ENCODE measurements at places on chromosomes 16 and 17.

- DNase-seq = no peak
Measured at GRCh38 chr16:26453215-26453614, 613.5 kb upstream of the C16orf82 start.

GRCh38 chr16:11744075-11744470 lies 1.4 kb upstream of the TXNDC11 start:
- no peak for DNase-seq

DNA sequence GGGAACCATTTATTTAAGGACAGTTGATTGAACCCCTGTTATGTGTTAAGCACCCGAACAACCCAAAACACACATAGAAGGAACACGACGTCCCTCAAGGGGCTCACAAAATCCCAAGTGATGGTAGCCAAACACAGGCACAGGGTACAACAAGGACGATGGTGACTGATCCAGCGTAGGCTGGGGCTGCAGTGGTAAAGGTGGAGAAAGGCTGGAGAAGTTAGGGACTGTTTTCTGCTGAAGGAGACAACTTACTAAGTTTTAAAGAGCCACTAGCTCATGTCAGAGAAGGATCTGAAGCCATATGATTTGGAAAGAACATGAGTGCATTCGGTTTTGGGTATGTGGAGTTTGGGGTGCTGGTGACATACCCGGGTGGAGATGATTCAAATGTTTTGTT lies 229.6 kb upstream of the TNRC6C start:
- DNase-seq = no peak

DNA sequence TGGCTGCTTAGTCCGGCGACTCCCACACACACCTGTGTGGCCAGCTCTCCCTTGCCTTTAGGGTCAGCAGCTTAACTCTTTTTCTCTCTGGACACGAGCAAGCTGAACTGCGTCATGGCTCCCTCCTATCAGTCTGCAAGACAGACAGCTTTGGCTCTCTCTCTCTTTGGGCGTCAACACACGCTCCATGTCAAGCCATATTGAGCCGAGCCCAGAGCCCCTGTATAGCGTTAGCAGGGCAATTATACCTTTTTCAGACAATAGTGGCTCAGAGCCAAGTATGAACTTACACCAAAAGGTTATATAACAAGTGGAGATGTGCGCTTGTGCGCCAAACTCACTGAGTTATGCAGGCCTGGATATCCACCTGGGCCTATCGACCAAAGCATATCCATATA lies 34.8 kb upstream of the APPBP2 start:
- no peak for DNase-seq

GRCh38 chr16:29705030-29705429 lies 26.1 kb downstream of the QPRT start:
- DNase-seq = no peak

- no peak for DNase-seq
Measured at GRCh38 chr17:57282296-57282695, 26.0 kb downstream of the MSI2 start.

- no peak for DNase-seq
Measured at GRCh38 chr17:79940459-79941087, 95.1 kb downstream of the TBC1D16 start.

DNA sequence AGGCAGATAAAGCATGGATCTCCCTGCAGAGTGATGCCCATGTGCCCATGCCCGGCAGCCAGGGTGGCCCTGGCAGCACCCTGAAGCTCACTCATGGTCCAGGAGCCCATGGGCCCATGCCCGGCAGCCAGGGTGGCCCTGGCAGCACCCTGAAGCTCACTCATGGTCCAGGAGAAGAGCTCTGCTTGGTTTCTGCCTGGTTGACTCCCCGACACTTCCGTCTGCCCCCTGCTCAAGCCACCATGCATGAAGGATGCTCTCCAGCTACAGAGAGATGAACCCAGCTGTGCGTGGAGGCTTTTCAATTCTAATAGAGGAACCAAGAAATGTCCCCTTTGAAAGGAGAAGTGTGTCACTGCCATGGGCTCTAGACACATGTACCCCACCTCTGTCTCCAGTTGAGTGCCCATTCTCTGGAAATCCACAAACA lies 8.7 kb downstream of the CCL17 start:
- no peak for DNase-seq

DNA sequence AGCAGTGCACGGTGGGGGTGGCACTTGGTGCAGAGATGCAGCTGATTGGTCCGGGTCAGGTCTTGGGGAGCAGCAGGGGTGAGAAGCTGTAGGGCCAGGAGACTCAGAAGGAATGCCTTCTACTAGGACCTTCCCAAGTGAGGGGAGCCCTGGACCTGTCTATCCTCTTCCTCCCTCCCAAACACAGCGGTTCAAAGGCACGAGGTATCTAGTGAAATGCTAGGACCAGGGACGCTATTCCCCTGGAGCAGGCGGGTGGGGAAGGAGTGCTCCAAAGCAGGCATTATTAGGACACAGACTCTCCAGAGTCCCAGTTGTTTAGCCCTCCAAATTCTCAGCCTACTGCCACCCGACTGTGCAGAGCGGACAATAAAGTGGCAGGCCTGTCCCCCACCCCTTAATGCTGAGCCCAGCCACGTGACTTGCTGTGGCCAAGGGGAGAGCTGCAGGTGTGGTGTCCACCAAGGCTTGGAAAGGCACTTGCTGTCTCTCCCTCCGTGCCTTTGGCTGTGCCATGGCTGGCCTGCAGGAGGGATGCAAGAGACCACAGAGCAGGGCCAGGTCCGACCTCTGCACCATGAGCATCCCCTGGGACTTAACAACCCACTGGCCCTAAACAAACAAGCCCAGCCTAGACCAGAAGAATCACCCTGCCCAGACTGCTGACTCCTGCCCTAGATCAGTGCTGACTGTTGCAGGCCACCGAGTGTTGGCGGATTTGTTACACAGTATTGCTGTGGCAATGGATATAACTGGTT lies 97.2 kb downstream of the TBC1D16 start:
- DNase-seq = no peak

GRCh38 chr16:88194397-88195268 lies 188.1 kb upstream of the ZNF469 start:
- DNase-seq = no peak
